Dermis microvascular lymphatic vessel endothelial cell (primary cell): ENCODE measurements at places on chromosomes 5 and 9.
A peak's percentile ranks its signal among the peaks of the same experiment; 100 is the strongest.

GRCh38 chr9:134641173-134641989 is at the start of gene COL5A1:
Gene COL5A1, plus strand, starts transcription at chr9:134641803. Its CDS starts 385 bp downstream, at chr9:134642188.
- peak; percentile 90 for DNase-seq

DNA sequence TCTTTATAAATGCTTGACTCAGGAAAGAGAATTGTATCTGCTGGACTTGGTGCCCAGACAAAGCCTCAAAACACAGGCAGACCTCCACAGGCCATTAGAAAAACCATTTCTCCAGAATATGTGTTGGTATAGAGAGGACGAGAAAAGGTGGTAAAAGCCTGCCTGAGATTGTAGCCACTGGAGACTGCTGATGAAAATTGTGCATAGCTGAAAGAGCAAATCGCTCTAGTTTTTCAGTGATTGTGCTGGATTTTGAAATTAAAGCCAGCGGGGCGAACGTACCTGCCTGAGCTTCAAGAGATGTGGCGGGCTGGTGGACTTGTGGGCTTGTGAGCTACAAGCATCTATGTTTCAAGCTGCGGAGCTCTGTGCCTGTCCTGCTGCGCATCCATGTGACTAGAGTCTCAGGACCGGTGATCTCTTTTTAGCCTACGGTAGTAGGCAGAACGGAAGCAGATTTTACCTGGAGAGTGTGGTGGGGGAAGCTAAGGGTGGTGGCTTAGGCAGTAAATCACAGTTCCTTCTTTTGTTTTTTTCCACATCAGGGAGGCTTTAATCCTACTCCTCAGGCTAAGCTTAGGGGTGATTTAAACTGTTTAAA is 193.6 kb downstream of the SREK1 start:
- DNase-seq: no peak

GRCh38 chr9:36337865-36338264 is 62.2 kb downstream of the RNF38 start:
- peak; percentile 51 for DNase-seq

DNA sequence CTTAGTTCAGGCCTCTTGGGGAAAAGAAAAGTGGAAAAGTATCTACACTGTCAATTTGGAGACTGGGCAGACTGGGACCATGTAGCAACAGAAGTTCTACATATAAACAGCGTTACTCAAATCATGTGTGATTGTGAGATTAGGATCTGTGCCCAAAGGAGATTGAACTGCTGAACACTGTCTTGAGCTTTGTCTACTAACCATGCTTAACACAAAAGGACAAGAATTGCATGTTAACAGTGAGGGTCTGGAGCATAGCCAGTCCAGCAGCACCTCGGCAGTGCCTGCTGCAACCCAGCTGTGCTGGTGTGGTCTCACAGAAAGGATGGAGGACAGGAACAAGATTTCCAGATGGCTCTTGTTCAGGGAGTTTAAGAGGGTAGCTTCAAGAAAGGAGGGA is 5.7 kb downstream of the PAM start:
- no peak for DNase-seq

GRCh38 chr5:44952376-44952775 is 143.6 kb downstream of the MRPS30 start:
- DNase-seq: peak; percentile 27

DNA sequence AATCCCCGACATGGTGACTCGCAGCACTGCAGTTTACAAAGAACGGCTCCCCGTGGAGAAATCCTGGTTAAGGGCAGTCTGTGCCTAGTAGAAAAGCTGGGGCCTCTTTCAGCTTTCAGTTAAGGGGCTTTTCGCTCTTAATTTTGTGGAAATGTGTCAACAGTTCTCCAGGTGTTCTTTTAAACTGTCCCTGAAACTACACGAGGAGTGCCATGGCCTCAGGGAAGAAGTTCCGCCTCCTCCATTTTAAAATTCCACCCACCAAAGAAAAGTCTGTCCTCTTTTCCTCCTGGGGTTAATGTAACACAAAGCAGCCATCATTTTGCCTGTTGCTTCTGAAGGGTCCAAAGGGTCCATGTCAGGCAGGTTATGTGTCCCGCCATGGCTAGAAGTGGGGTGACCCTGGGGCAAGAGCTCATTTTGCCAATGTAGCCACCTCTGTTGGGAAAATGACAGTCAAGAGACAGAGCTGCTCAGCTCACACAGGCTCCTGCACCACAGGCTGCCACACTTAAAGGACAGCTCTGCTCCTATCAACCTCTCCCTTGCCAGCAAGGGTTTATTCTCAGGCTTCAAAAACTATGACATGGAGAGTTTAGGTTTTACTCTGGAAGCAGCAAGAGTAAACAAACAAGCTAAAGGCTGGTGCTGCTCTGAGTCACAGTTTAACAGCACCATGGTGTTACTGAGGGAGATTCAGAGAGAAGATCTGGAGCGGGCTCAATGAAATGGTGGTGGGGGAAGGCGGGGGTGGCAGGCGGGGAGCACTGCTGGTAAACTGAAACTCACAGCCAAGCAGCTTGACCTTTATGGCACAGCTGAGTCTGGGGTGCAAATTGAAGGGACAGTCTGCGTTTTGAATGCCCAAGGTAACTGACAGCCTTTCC is 3.2 kb downstream of the WHRN start:
- peak; percentile 34 for DNase-seq

DNA sequence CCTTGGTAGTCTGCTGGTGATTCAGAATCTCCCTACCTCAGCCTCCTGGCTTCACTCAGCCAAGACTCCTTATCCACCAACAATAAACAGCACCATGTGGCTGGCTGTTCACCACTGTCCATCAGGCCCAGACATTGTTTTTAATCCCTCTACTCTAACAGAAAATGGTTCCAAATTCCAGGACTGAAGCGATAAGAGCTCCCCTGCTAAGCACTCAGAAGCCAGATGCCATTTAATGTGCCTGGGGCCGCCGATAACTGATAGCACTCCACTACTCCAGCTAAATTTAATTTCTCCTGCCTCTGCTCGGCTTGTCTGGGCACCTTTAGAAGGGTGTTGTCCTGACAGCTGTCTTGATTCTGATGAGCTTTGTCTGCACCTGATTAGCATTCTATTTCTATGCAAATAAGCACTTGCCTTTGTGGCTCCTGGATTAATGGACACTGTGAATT is 47.1 kb downstream of the ZNF622 start:
- no peak for DNase-seq

GRCh38 chr5:115069087-115069968 is 100.4 kb downstream of the TRIM36 start:
- peak; percentile 37 for DNase-seq

GRCh38 chr9:86135371-86135770 is 36.0 kb upstream of the GOLM1 start:
- no peak for DNase-seq

DNA sequence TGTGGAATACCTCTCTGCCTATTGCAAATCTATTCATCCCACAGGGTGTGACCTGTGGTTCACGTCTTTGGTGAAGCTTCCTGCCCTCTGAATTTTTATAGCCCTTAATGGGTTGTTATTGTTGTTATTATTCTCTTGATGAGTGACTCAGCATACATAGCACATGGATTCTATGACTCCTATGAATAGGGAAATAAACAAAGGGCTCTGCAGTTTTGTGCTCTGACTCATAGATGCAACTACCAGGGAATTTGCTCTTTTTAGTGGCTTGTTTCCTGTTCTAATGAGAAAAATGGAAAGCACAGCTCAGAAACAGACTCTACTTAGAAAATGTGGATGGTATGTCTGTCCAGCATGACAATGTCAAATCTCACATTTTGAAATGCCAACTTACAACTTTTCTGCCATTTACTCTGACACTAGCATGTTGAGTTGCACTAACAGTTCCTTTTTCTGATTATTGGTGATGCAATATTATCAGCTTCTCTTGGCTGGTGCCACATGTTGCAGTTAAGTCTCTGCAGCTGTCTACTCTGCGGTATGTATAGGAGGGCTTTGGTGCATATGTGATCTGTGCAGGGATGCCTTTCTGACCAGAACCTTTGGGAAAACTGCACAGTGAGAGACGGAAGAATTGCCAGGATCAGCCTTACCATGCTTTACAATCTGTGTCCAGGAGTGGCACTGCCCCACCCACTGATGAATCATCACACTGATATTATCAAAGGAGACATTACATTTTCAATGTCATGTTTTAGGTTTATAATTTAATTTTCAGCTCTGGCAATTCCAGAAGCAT is 996.4 kb upstream of the WWC1 start:
- DNase-seq: peak; percentile 90

GRCh38 chr5:35938568-35939227 is at the start of gene CAPSL:
Gene CAPSL, minus strand, starts transcription at chr5:35938622. Its CDS starts 17,502 bp downstream, at chr5:35921120.
- DNase-seq: peak; percentile 37

- DNase-seq: no peak
Measured at GRCh38 chr9:130023144-130023787, 19.7 kb downstream of the FNBP1 start.

- peak; percentile 35 for DNase-seq
Measured at GRCh38 chr5:126851501-126852011, 74.6 kb downstream of the LMNB1 start.

GRCh38 chr5:89246252-89246651 is 363.3 kb upstream of the MEF2C start:
- no peak for DNase-seq

DNA sequence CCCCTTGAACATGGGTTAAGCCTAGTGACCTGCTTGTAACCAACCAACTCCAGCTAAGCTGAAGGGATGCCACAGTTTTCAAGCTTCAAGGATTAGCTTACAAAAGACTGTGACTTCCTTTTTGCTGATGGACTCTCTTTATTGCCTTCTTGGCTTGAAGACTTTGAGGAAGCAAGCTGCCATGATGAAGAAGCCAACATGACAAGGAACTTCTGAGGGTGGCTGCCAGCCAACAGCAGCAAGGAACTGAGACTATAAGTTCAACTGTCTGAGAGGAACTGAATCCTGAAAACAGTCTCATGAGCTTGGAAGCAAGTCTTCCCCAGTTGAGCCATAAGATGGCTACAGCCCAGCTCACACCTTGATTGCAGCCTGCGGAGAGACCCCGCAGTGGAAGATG is 116.1 kb upstream of the TAF11L2 start:
- DNase-seq: no peak

DNA sequence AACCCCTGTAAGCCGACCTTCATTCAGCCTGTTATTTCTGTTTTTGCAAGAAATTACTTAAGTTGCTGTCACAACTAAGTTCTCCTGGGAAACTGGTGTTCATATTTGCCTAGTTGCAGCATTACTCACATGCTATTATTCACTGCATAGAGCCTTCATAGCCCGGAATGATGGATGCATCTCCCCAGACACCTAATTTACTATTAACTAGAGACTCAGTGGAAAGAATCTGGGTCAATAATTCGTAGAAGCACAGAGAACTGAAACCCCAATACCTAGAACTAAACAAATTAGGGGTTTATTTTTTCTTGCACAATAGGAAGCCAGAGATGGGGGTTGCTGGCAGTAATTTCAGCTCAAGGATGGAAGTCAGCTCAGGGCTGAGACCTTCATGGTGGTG is 45.7 kb upstream of the FAM170A start:
- DNase-seq: no peak

DNA sequence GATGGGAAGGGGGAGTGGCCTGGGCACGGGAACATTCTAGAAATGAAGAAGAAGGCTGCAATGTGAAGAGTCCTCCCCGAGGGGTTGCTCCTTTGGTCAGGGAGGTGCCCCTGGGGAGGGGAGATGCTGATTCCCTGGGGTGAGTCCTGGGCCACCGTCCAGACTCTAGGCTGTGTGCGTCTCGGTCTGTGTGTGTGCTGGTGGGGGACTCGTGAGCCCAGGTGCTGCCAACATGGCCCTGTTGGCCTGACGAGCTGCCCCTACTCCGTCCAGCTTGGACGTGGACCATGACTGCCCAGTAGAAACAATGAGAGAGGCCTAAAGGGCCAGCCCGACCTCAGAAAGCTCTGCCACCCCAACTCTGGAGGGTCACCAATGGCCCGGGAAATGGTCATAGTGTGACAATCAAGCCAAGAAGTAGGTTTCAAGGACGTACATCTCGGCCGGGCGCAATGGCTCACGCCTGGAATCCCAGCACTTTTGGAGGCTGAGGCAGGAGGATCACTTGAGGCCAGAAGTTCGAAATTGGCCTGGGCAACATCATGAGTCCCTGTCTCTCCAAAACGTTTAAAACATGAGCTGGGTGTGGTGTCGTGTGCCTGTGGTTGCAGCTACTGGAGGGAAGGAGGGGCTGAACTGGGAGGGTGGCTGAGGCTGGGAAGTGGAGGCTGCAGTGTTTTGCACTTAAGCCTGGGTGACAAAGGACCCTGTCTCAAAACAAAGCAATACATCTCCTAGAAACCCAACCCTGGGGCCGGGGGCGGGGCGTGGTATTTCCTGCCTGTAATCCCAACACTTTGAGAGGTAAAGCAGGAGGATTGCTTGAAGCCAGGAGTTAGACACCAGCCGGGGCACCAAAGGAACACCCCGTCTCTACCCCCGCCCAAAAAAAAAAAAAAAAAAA is 17.0 kb downstream of the LHX3 start:
- DNase-seq: no peak

GRCh38 chr5:61614606-61615005 is 282.5 kb downstream of the ZSWIM6 start:
- no peak for DNase-seq

DNA sequence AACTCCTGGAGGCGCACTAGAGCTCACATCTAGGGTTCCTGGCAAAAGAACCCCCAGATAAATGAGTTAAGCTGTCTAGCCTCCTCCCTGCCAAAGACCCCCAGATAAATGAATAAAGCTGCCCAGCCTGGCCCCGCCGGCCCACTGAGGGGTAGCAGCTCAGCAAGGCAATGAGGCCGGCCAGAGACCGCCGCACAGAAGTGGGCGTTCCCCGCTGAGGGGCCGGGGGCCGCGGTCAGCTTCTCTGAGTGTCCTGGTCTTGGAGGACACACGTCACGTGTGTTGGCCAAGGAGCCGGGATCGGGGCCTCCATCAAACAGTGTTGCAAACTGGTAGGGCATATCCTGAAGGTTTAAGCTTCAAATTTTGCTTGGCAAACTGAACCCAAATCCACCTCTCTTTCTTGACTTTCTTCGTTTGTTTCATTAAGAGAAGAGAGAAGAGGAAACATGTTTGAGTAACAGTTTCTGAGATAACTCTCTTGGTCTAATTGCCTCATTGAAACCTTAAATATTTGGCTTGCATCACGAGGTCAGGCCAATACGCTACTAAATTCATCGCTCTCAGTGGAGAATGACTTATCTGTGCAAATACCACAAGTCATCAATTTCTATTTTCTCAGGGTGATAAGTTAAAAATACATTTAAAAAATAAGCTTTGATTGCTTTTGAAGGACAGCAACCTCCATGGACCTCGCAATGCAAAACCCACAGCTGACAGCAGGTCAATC is 11.7 kb upstream of the SLC12A7 start:
- DNase-seq: no peak

GRCh38 chr5:114857941-114858551 is 311.7 kb downstream of the TRIM36 start:
- no peak for DNase-seq

GRCh38 chr5:36417668-36418067 is 116.0 kb upstream of the RANBP3L start:
- no peak for DNase-seq

DNA sequence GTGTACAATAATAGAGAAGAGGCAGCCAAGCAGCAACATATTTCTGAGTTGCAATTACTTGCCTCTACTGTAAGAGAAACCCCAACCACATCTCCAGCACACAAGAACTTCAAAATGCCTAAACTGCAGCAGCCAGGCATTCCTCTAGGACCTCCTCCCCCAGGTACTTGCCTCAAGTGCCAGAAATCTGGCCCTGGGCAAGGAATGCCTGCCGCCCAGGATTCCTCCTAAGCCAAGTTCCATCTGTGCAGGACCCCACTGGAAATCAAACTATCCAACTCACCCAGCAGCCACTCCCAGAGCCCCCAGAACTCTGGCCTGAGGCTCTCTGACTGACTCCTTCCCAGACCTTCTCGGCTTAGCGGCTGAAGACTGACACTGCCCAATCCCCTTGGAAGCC is 336.8 kb upstream of the RGMB start:
- DNase-seq: no peak

GRCh38 chr9:16410601-16411280 is 459.7 kb downstream of the BNC2 start:
- no peak for DNase-seq
